Upper lobe of left lung (tissue), 6 donors: ENCODE measurements at places on chromosomes 16 and 17.
A peak's percentile ranks its signal among the peaks of the same experiment; 100 is the strongest.

- no peak for DNase-seq
These were observed 145.8 kb upstream of the CDH5 start for GRCh38 chr16:66220702-66221101.

DNA sequence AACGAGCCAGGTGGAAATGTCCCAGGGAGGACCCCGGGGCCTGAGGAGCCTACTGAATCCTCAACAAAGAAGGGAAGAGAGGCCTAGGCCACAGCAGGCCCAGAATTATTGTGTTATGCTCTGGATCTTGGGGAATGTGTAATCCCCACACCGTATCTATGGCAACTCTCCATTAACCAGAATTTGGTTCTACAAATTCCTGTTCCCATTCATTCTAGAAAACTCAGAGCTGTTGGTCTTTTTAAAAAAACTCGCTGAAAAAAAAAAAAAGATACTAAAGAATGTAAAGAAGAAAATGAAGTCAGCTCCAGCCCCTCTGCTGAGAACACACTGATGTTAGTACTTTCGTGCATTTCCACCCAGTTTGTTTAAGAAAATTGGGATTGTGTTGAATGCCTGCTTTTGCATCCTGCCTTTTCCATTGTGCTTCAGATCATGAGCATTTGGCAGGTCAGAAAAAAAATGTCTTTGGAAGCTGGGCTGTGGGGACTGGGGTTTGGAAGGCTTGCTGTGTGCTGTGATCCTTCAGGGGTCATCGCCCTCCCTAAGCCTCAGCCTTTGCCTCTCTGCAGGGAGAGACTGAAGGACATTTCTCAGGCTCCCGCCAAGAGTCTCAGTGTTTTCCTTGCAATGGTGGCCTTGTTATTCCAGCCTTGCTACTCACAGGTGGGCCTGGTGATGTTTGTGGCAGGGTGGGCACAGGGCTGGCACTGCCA, 69.5 kb downstream of the SREBF1 start:
- DNase-seq = no peak

DNA sequence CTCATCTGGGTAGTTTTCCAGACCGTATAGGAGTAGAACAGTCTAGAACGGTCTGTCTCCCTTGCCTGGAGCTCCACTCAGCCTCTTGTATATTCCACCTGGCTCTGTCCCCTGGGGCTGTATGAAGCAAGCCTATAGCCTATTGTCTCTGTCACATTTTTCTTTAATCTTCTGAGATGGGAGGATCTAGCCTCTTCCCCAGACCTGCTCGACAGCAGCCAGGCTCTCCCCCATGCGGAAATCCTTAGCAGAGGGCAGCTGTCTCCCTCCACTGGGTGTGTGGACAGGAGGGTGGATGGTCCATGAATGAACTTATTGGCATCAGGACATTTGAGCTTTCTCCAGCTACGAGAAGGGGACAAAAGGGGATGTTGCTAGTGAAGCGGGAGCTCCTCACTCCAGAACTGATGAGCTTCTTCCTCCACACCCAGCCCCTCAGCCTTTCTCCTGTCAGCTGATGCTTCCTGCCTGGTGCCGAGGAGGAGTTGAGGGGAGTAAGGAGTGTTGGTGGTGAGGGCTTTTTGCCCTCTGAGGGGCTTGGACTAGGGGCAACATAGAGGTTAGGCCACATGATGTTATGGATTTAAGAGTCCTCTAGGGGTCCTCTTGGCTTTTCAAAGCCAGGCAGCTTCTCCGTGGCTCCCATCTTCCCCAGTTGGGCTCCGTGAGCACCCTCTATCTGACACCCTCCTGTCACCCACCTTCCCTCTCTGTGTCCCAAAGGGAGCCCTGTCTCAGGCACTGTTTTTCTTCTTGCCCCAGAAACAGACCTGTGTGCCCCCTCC, 28.0 kb downstream of the ARHGAP23 start:
- no peak for DNase-seq

DNA sequence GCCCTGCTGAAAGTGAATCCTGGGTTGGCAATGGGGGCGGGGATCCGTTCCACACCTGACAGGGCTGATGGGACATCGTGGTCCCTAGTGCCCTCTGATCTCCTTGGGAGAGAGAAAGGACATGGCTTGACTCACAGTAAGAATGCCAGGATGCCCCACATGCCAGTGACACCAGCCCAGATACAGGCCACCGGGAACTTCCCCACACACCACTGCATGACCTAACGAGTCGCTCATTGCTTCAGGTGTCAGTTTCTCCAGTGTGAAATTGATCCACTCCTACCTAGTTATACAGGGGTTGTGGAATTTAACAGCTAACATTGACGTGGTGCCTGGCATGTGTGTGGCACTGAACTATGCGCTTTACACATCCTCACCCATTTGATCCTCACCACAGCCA, 7.5 kb downstream of the CD300LG start:
- DNase-seq = no peak

DNA sequence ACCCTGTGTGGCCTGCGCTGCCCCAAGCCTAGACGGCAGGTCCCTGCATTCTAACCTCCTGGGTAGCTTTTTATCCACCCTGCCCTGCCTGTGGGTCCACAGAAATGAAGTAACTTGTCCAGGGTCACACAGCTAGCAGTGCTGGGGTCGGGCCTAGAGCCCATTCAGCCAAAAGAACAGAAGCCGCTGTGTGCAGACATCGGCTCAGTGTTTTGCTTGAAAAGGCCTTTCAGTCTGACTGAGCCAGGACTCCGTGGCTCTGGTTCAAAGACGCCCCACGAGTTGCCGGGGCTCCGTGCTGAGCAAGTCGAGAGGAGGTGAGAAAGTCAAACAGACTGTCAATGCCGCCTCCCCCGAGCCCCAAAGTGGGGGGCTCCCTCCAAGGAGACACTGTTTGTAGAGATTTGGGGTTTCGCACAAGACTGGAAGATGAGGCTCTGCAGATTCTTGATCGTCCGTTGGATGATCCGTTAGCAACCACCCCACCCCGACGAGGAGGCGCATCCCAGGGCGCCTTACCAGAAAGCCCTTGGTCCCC, 226.2 kb downstream of the NTN1 start:
- DNase-seq = no peak

DNA sequence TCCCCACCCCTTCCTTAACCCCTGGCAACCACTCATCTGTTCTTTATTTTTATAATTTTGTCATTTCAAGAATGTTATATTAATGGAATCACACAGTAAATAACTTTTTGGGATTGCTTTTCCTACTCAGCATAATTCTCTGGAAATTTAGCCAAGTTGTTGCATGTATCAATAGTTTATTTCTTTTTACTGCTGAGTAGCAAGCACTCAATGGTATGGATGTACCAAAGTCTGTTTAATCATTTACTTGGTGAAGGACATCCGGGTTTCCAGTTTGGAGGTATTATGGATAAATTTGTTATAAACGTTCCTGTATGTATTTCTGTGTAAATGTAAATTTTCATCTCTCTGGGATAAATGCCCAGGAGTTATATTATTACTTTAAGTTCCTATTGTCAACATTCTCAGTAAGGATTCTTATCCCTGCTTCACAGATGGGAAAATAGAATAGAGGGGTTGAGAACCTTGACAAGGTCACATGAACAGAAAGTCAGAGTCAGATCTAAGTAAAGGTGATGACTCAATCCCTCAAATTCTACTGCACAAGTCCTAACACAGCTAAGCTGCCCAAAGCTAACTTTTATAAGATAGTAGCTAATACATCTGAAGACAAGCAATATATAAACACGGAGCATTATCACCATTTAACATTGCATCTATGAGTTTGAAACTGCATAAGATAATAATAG, 62.4 kb upstream of the MTMR4 start:
- DNase-seq = no peak

- no peak for DNase-seq
These were observed 2.3 kb upstream of the P2RX1 start for GRCh38 chr17:3918372-3919122.

DNA sequence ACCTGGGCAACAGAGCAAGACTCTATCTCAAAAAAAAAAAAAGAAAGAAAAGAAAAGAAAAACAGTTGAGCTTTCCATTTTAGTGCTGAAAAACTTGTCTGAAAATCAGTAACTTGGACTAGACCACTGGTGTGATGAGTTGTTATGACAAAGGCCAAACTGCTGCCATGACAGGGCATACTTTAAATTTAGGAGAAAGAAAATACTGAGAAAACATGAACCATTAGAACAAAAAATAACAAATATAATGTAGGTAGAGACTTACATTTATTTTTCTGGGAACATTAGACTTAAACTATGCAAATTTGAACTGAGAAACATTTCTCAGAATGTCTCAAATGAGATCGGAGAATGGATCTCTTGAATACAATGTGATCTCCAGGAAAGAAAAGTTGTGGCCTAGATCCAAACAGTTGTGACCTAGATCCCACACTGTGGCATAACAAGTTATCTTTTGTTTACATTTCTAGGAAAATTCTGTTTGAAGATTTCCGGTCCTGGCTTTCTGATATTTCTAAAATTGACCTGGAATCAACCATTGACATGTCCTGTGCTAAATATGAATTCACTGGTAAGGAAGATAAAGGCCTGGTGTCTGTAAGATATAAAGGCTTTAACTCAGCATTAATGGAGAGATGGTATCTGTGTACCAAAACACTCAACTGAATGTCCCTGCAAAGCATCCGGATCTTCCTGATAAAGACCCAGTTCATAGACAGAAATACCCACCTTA, 10.9 kb downstream of the OGFOD1 start:
- DNase-seq = no peak

GRCh38 chr17:43983515-43984411, 20.7 kb upstream of the NAGS start:
- peak; percentile 90 for DNase-seq

DNA sequence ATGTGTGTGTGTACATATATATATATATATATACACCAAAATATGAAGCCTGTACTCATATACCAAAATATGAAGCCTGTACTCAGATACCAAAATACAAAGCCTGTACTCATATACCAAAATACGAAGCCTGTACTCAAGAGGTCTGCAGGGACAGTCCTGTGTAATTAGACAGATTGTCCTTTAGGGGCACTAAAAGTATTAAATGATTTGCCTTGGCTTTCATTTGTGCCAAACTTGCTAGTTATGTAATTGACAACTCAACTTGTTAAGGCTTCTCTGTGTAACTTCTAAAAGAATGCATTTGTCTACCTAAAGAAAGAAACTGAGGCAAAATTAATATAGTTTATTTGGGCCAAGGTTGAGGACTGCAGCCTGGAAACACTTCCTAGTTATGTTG, 30.8 kb upstream of the DHX40 start:
- no peak for DNase-seq

DNA sequence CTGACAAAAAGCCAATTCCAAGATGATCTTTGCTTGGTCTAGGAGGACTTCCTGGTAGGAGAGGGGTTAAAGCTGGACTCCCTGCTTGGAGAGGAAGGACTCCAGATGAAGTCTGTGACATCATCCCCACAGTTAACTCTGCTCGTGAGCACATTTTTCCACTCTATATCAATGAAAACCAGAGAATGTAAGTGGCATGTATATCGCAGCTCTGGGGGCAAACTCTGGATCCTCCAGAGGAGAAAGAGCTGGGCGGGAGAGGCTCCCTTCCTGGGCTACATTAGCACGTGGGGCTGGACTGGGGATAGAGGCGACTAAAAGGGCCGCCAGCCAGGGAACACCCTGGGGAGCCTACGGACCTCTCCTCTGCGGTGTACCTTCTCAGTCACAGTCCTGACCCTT, 34.1 kb downstream of the HIC1 start:
- no peak for DNase-seq

- no peak for DNase-seq
These were observed 45.9 kb downstream of the NT5M start for GRCh38 chr17:17348872-17349723.

DNA sequence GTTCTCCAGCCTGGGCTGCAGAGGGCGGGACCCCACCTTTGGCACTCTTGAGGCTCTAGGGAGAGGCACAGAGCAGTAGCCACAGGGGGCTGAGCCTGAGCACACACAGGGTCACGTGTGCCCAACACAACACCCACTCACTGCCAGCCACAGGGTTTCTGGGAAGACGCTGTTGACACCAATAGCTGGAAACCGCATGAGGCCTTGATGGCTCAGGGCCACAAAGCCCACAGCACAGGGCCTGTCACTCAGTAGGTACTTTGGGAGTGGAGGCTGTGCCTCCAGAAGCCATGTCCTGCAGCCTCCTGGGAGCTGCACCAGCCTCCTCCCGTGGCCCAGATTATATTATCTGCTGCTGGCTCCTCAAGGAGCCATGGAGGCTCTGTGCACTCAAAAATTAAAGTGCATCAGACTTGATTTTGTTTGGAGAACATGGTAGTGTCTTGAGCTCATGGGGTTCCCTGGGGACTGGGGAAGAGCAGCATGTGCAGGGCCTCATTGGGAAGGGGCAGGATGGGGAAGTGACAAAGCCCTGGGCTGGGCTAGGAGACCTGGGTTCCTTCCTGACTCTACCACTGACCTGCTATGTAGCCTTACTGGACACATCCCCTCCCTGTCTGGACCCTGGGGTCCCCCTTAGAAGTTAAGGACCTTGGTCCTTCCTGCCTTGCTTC, 12.5 kb upstream of the SREBF1 start:
- peak; percentile 93 for DNase-seq

GRCh38 chr17:33469421-33469820, 176.3 kb upstream of the ASIC2 start:
- no peak for DNase-seq

DNA sequence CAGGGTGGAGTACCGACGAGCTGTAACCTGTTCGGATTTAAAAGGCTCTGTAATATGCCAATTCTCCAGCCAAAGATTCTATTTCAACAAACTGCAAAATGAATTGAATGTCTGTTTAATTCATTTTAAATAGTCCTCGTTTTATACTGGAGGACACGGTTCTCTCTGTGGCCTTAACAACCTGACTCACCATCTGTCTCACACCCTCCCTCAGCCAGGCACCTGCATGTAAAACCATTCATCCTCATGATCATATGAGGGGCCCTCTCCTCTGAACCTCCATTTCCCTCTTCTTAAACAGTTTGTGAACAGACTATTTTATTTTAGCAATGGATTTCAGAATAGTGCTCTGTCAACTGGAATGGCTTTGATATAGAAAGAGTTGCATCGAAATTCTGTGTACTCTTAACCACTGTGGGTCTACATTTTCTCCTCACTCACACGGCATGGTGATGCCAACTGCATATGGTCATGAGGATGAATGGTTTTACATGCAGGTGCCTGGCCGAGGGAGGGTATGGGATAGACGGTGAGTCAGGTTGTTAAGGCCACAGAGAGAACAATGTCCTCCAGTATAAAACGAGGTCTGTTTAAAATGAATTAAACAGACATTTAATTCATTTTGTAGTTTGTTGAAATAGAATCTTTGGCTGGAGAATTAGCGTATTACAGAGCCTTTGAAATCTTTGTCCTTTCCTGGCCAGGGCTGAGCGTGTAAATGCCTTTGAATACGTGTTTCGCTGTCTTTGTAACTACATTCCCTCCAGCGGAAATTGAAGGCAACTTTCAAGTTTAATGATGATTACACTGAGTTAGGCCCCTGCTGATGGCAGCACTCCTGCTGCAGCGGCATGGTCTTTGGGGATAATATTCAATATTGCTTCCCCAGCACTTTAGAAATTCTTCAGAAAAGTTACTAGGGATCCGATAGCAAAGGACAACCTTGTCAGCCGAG, 329.6 kb downstream of the SNX29 start:
- DNase-seq = no peak

DNA sequence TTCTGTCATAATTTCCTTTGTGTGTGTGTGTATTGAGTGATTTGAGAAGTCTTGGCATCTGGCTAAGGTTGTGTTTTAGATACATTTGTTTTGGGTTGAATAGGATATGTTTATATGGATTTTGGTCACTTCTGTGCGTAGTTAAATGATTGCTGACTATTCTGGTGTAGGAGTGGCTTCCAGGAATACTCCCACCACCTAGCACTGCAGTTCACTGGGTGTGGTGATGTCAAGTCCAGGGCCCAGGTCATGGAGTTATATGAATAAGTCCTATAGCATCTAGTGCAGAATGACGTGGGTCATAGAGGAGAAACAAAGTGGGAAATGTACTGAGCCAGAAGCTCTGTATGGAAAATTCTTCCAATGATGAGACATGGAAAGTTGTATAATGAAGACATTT, 465.4 kb upstream of the CCL2 start:
- DNase-seq = no peak
